ENCODE measurements at places on chromosomes 12 and 14.

GRCh38 chr12:14303661-14304155 is 61.8 kb upstream of the ATF7IP start:
- no peak for DNase-seq

- no peak for DNase-seq
Measured at GRCh38 chr14:56676042-56676441, 96.4 kb downstream of the TMEM260 start.

DNA sequence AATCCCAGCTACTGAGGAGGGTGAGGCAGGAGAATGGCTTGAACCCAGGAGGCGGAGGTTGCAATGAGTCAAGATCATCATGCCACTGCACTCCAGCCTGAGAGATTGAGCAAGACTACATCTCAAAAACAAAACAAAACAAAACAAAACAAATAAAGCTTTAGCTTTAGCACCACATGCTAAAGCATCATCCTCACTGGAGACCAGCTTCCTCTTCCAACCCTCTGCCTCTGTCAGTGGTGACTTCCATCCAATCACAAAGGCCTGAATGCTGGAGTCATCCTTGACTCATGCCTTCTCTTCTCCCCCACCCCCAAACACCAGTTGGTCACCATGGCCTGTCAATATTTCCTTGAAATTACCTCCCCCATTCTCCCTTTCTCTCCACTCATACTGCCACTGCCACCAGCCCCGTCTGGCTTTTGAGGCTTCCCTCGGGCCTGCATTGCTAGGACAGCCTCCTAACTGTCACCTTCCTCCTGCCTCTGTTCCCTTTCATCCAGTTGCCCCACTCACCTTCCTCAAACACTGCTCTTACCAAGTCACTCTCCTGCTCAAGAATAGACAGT is 1.4 kb downstream of the ZNF385A start:
- DNase-seq: peak; percentile 93

- no peak for DNase-seq
Measured at GRCh38 chr12:26651036-26651435, 182.0 kb downstream of the ITPR2 start.

- DNase-seq: no peak
Measured at GRCh38 chr14:49703965-49704364, 11.0 kb downstream of the KLHDC1 start.

GRCh38 chr12:132921685-132922084 is 34.3 kb upstream of the CHFR start:
- DNase-seq: no peak

- no peak for DNase-seq
Measured at GRCh38 chr12:122403115-122403770, 19.2 kb downstream of the CLIP1 start.

GRCh38 chr12:90791445-90791844 is 163.5 kb downstream of the CCER1 start:
- no peak for DNase-seq

- no peak for DNase-seq
Measured at GRCh38 chr12:32589165-32589865, 89.8 kb upstream of the DNM1L start.

- peak; percentile 99 for DNase-seq
Measured at GRCh38 chr14:81400852-81401251, 728 bp upstream of the STON2 start.

DNA sequence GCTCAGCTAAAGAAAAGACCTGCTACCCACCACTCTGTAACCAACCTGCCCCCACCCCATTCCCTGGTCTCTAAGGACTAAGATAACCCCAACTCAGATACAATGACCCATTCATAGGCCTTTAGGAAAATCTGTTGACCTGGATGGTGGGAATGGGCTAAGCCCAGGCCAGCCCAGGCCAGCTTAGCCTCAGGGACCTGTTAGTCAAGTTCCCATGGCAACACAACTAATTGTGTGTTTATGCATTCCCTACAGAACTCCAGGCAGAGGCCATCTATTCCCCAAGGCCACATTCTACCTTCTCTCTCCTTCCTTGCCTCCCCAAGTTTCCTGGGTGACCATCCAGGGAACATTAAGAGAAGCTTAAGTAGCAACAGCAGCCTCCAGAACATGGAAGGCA is 16.1 kb upstream of the KRT8 start:
- no peak for DNase-seq

GRCh38 chr12:98772818-98773217 is 127.7 kb downstream of the APAF1 start:
- DNase-seq: no peak

DNA sequence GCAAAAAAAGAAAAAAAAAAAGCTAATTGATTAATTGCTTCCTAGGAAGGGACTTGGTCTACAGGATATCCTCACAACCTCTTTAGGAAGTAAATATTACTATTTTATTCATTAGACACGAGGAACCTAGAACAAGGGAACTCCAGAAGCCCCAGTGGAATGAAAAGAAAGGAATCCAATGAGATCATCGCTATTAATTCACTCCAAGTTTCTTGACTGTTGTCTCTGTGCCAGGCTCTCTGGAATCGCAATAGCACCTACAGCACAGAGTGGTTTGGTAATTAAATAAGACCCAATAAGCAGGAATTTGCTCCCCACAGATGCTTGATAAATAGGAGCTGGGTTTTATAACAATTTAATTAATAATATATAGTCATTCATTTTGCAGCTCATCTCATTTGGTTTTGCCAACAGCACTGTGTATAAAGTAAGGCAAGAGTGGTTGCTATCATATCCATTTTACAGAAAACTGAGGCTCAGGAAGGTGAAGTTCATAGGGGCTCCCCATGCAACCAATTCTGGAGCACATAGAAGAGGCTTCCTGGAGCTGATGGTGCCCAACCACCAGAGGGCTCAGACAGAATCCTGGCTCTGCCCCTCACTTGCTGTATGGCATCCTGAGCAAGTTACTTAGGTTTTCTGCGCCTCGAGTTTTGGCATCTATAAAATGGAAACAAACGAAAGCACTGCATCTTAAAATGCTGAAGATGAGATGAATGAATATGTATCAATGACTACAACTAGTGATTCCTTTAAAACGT is 420.2 kb downstream of the MED13L start:
- no peak for DNase-seq

DNA sequence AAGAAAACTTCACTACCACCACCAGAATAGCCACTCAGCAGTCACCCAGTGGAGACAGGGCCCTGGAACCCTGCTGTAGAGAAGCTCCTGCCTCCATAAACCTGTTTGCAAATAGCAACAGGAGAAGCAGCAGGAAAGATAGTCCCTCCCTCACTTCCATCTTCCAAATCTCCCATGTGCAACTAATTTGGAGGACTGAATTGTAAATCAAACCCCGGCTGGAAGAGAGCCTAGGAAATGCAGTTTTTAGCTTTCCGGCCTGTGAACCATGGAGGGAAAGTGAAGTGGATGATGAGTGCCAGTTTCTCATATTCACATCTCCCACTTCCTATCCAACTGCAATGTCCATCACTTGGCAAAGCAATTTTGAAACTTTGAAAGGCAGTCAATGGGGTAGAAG is 167.2 kb upstream of the FRMD6 start:
- DNase-seq: no peak
